ENCODE measurements at places on chromosomes 3 and 15.
A peak's percentile ranks its signal among the peaks of the same experiment; 100 is the strongest.

DNA sequence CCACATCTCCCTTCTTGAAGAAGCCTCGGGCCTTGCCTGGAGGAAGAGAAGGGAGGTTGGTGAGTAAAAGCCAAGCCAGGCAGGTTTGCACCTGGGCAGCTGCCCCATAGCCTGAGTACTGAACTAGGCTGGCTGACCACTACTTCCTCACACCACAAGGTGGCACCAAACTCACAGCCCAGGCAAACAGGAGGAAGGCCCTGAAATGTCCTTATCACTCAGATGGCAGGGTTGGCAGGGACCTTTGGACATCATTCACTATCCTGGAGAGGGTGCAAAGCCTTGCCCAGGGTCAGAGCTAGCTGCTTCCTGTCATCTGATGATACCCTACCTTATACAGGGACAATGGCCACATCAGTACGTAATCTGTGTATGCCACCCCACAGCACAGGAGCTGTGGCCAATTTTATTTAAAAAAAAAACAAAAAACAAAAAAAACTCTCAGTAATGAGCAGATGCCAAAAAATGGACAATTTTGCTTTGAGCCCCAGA is 2.2 kb upstream of the GRAMD2A start:
- DNase-seq, result no peak

DNA sequence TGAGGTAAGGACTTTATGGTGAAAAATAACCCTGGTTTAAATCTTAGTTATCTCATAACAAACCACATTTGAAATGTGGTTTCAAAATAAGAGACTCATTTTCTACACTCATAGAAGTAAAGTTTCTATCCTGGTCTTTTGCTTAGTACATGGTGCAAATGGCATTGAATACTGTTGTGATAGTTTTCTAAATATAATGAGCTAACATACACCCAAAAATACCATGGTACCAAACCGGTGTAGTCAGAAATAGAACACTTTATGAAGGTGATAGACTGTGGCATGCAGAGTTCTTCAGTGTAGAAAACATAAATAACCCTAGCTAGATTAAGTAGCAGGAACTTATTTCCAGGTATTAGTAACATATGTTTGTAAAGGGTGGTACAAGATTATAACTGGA is 629.4 kb downstream of the PLOD2 start:
- DNase-seq, result no peak

DNA sequence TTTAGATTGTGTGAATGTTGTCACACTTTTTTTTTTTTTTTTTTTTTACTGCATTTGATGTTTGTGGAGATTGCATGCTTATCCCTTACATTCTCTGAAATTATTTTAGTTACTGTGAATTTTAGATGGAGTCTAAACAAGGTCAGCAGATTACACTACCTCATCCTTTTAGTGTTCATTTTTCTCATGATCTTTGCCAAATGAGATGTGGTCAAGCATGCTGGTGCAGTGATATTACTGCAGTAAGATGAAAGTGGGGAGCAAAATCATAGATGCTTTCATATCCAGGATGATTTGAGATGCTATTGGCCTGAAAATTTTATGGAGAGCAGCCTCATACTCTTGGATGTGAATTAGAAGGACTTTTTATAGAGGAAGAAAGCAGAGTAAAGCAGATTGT is 45.8 kb downstream of the SLC25A26 start:
- DNase-seq, result no peak

- DNase-seq, result no peak
Observed at GRCh38 chr3:194265505-194265892, 85.6 kb downstream of the CPN2 start.

GRCh38 chr3:141738891-141739363 is 829 bp downstream of the RNF7 start:
- no peak for DNase-seq

DNA sequence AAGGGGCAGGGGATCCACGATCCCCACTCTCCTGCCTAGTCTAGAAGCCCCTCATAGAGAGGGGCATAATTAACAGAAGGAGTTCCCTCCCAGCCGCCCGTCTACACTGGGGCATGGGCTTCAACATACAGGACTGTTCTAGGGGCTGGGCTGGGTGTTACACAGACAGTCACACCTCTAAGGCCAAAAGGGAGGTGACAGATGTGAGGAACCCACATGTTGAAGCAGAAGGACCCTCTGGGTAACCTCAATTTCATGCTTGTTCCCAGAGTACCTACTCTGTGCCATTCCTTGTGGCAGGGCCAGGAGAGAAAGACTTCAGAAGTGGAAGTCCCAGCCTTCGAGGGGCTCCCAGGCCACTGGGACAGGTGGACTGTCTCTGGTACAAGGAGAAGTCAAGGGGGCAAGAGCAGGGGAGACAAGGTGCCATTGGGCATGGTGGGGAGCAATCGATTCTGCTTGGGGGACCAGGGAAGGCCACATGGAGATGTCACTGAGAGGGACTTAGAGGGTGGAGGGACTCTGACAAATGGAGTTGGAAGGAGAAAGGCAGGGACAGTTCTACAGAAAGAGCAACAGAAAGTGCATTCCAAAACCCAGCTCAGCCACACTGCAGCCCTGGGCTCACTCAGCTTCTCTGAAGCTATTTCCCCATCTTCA is 71.3 kb downstream of the CPN2 start:
- no peak for DNase-seq

GRCh38 chr3:9770276-9770812 is 597 bp upstream of the CAMK1 start:
- no peak for DNase-seq

GRCh38 chr15:65231306-65231705 is 20.0 kb upstream of the CILP start:
- no peak for DNase-seq

- no peak for DNase-seq
Observed at GRCh38 chr3:127214975-127215374, 22.0 kb downstream of the PRR23E start.

DNA sequence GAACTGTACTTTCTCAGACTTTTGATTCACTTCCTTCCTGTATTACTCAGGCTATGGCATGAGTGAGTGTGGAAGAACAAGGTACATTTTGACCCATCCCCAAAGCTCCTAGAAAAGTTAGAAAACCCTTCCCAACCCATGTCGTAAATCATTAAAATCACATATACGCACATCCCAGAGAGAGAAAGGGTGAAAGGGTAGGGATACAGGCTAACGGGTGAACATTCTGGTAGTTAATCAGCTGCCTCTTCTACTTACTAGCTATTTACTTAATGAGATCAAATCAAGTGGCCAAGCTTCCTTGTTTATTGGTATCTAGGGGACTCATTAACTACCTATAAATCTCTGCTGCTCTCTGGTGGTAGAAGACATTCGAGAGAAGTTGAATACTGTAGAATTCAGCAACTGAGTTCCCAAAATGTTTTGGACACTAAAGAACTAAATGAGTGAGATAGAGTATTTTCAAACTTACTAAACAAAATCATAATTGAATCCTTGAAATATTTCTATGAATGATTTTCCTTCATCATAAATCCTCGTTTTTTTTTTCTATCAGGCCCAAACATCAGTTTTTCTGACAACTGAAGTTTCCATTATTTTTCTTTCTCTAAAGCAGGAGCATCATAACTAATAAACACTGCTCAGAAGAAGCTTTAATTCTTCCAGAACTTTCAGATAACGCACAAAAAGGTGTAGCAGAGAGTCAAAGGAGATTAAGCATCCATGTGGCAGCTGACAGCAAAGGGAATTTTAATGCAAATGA is 124.2 kb downstream of the IMPG2 start:
- DNase-seq, result no peak

- no peak for DNase-seq
Observed at GRCh38 chr15:41560572-41560874, 1.5 kb downstream of the TYRO3 start.

DNA sequence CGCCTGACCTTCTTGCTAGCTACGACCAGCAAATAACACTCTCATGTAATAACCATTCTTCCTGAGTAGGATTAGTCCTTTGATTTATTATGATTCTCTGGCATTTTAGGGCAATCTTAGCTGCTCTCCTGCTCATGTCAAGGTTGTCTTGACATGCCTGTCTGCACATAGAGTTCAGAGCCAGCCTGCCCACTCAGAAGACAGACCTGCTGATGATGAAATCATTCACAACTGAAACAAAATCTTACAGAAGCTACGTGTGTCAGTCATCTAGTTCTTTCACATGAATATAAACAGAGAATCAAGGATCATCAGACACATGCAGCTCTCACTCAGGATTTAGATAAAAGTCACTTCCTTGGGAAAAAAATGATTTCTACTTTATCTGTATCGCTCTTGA is 173.6 kb upstream of the LYSMD4 start:
- no peak for DNase-seq

DNA sequence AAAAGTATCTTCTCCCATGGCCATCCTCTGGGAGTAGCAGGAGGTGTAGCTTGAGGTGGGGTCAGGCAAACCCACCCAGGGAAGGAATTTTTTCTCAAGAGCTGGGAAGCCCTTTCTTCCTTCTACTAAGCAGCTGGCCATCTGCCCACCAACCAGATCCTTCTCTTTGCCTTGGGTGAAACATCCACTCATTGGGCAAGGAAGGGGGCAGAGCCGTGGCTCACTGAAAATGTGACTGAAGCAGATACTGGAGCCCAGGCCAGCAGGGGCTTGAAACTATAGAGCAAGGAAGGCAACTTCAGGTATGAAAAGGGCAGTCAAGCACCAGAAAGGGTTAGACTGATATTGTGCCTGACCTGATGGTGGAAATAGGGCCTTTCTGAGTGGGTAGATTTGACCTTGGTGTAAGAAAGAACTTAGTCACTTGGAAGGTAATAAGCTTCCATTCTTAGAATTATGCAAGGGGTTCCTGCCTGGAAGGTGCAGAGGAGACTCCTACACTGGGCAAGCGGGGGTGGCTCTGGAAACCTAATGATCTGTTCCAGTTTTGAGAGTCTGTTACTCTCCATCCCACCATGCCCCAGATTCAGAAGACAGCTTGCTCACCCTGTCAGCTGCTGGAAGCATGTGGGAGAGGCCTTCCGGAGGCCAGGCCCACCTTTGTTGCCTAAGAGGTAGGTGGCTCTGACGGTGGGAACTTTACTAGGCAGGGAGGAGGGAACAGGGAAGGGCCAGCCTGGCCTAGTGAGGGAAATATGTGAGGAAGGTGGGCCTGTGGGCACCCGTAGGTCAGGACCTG is 22.0 kb upstream of the PLA2G4E start:
- DNase-seq, result no peak

- no peak for DNase-seq
Observed at GRCh38 chr3:42071904-42072812, 19.0 kb upstream of the TRAK1 start.

DNA sequence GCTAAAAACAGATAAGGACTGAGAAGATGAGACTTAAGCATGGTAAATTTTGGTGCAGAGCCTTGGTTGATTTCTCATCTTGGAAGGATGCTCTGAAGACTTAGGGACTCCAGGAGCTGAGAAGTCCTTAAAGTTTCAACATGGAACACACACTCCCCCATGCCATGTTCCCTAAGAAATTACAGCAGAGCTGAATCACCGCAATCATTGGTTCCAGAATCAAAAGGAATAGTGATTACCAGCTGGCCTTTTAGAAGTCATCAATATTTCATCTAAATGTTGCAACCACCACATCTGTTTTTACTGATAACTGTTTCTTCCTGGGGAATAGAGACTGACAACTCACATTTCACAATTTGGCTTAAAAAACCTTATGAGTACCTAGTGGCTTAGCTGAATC is 229.3 kb downstream of the MINAR1 start:
- no peak for DNase-seq

GRCh38 chr3:194134231-194134756 is 1.7 kb upstream of the HES1 start:
- no peak for DNase-seq

GRCh38 chr3:108441071-108441507 is 69.3 kb downstream of the MYH15 start:
- peak; percentile 5 for DNase-seq

DNA sequence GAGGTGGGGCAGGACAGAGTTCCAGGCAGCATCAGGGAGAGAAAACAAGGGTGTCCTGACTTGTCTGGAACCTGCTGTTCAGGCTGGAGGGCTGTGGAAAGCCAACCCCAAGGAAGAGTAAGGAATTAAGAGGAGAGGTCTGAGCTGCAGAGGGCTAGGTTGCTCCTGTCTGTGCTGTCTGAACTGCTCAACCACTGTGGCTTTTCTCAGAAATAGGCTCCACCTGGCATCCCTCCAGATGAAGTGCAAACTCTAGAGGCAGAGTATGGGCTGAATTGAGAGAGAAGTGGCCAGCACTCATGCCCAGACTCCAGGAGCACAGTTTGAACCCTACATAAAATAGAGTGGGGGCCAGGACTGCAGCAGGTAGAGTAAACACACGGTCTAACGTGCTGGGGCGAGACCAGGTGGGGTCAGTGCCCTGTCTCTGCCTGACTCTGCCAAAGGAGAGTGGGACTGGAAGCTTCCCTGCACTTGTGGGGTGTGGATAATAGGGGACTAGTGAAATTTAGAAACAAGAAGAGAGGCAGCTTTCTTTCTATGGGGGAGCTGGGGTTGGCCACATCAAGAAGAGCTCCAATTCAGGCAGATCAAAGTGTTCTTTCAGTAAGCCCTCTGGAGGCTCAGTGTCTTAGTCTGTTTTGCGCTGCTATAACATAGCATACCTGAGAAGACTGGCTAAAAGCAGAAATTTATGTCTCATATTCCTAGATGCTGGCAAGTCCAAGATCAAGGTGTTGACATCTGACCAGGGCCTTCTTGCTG is 28.0 kb upstream of the MNS1 start:
- DNase-seq, result no peak

- DNase-seq, result no peak
Observed at GRCh38 chr15:38707802-38708671, 143.4 kb upstream of the RASGRP1 start.

DNA sequence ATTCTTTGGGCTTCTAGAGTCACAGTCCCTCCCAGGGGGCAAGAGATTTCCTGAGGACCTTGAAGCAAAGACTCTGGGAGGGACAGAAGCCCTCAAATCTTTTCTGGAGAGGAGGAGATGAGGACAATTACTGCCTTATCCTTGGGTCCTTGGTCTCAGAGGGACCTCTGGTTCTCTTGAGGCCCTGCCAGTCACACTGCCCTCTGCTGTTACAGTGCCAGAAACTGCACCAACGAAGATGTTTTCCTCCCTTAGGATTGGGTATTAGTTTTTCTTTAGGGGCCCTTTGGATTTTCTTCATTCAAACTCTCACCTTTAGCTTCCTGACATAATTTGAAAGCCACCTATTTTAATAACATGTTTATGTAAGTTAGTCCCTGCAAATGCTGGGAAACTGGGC is 58.2 kb upstream of the SCN5A start:
- no peak for DNase-seq

GRCh38 chr3:51141573-51141972 is 243.5 kb upstream of the MANF start:
- no peak for DNase-seq

DNA sequence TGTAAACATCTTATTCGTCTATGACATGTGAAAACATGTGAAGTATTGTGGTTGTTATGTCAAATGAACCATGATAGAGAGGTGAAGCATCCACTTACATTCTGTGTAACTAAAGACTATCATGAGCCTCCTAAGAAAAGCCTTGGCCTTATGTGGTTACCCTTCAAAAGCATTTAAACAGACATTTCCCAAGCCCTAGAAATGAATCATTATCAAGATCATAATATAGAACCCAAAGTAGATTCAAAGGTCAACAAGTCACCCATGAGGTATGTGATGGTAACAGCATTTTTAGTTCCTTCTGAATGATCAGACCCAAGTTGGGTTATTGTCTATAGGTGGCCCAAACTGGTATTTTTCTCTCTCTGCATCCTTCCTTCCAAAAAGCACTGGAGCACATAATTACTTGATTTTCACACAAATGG is 408.0 kb downstream of the TBL1XR1 start:
- DNase-seq, result no peak

- no peak for DNase-seq
Observed at GRCh38 chr3:12231431-12231830, 57.4 kb upstream of the PPARG start.

GRCh38 chr15:94387849-94388441 is 156.6 kb downstream of the MCTP2 start:
- DNase-seq, result no peak
